ENCODE measurements at places on chromosomes 6 and 20.

- DNase-seq = no peak
Measured at GRCh38 chr6:169366258-169366901, 112.7 kb upstream of the THBS2 start.

DNA sequence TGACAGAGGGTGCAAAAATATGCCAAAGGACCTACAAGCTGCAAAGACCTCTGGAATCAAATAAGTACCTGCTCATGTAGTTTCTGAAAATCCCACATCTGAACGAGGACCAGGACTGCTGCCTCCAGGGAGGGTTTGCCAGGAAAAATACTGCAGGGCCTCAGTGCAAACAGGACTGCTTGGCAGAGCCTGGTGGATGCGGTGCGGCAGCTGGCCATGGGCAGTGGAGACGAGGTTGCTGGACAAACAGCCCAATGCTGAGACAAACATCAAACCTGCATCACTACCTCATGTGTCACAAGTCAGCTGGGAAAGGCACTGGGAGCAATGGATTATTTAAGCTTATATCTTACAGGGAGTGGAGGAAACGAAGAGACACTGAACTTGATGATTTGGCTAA lies 238.8 kb downstream of the PAX1 start:
- no peak for DNase-seq

DNA sequence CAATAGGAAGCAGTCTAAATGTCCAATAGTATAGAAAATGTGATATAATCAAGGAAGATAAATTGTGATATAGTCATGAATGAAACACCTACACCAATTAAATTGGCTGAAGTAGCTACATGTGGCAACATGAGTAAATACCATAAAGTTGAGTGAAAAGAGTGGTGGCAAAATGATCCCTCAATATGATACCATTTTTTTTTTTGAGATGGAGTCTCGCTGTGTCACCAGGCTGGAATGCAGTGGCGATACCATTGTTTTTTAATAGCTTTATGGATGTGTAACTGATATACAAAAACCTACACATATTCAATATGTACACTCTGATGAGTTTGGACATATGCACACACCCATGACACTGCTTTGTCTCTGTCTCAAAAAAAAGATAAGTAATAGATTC lies 20.9 kb upstream of the ILRUN start:
- no peak for DNase-seq

DNA sequence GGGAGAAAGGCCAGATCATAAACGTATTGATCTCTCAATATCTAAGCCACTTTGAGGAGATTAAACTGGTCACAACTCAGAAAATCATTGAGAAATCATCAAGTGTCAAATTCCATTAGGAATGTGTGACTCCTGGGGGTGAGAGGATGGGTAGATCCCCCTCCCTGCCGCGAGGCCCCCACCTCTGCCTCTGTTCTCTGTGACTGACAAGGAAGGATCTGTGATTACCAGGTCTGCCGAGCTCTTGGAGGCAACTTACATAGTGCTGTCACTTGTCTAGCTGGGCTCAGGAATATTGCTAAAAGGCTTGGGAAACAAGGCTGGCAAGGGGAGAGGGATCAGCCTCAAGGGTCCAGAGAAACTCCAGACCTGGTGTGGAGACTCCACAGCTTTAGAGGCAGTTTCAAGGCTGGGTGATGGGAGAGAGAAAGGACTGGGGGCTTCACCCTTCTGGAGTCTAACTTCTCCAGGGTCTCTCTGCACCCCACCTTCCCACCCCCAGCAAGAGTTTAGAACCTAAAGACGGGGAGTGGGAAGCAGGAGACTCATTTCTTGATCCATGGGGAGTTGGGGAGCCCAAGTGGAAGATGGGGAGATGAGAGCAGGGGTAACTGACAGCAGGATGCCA lies 11.6 kb upstream of the ARMC12 start:
- no peak for DNase-seq

- no peak for DNase-seq
Measured at GRCh38 chr6:81981812-81982211, 229.3 kb upstream of the TENT5A start.
